CD4-positive, alpha-beta memory T cell (primary cell): ENCODE measurements at places on chromosomes 7 and 10.

GRCh38 chr10:130498042-130498441 lies 361.9 kb downstream of the GLRX3 start:
- no peak for DNase-seq

DNA sequence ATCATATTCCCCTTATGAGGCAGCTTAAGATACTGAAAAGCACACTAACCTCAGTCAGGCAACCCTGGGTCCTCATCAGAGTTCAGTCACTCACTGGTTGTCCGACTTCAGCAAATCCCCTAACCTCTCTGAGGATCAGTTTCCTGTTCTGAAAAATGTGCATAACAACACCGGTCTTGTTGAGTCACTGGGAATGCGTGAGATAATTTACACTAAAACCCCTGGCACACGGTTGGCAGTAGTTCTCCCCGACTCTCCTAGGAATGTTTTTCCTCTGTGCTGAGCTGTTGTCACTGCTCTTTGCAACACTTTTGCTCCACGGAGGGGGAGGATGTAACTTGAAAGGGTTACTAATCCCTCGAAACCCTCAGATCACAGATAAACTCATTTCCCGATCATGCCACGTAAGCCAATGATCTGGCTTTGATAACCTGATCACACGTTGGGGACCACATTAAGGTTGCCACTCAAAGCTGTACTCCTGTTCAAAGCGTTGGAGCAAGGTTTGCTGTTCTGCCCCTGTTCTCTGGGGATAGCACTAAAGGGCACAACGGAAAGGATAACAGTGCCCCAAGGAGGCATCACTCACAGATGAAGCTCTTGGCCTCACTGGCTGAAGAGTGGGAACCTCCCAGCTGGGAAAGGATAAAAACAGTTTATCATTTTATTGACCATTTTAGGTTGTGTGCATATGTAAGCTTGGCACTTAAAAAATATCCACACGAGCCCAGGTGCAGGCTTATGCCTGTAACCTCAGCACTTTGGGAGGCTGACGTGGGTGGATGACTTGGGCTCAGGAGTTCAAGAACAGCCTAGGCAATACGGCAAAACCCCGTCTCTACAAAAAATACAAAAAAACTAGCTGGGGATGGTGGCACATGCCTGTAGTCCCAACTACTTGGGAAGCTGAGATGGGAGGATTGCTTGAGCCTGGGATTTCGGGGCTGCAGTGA lies 5.0 kb upstream of the RBM17 start:
- peak; percentile 47 for DNase-seq

GRCh38 chr7:74022507-74022906 lies 5.5 kb upstream of the ELN start:
- DNase-seq = no peak

DNA sequence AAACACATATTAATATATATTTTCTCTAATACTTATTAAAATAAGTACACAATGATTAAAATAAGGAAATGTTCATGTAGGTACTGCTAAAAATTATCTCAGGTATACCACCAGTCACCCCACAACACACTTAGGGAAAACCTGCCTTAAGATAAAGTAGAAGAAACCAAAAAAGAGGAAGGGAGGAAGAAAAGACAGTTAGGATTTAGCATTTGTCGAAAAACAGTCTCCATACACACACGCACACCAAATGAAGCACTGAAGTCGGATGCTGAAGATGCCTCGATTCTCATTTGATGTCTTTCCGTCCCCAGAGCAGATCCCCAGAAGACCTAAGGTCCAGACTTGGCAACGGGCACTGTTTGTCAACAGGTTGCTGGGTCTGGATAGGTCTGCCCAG lies 30.0 kb upstream of the ARID5B start:
- DNase-seq = no peak

- no peak for DNase-seq
Observed at GRCh38 chr7:106766551-106766950, 98.5 kb upstream of the PIK3CG start.

GRCh38 chr7:78677391-78677790 lies 776.1 kb downstream of the MAGI2 start:
- DNase-seq = no peak

DNA sequence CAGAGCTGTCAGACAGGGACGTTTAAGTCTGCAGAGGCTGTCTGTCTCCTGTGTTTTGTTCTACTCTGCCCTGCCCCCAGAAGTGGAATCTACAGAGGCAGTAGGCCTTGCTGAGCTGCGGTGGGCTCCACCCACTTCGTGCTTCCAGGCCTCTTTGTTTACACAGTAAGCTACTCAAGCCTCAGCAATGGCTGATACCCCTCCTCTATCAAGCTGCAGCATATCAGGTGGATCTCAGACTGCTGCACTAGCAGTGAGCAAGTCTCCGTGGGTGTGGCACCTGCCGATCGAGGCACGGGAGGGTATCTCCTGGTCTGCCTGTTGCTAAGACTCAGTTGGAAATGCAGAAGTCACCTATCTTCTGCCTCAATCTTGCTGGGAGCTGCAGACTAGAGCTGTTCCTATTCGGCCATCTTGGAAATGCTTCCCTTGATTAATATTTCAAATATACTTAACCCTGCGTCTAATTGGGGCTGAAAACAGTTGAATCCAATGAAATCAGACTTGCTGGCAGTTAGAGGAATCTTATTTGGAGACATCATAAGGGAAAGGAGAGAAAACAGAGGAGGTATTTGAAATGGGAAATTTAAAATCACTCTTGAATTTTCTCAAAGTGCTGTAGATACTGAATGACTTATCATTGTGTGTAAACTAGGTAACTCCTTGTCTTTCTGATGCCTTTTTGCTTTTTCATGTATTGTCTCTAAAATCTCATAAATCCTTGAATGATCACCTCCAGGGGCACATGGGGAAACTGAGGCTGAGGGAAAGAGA lies 13.8 kb upstream of the CYP3A5 start:
- DNase-seq = no peak

GRCh38 chr7:128053023-128053422 lies 21.8 kb upstream of the LRRC4 start:
- DNase-seq = no peak

- DNase-seq = no peak
Observed at GRCh38 chr7:87140271-87140748, 11.9 kb upstream of the DMTF1 start.

GRCh38 chr7:41832941-41833340 lies 130.1 kb upstream of the INHBA start:
- DNase-seq = no peak

DNA sequence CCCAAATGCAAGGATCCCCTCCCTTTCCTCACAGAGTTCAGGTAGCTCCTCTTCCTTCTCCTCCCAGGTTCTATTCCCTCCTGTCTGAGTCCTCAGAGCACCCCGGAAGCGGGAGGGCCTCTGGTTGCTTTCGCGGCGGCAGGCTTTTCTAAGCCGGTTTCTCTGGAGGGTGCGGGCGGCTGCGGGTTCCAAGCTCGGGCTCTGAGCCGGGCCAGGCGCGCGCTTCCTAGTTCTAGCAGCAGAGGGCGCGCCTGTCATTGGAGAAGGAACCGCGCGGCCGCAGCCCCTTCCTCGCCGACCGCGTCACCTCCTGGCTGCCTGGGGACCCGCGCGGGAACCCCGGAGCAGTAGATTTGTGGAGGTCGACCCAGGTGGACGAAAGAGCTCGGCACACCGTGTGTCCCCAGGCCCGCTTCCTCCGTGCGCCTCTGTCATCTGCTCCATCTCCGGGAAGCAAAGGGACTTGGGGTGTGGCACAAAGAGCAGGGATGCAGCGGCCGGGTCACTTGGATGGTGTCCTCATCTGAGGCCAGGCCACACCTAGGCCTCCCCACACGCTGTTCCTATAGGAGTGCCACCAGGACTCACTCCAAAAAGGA lies 389.0 kb upstream of the PODXL start:
- no peak for DNase-seq

GRCh38 chr10:51244748-51245490 lies 170.6 kb downstream of the PRKG1 start:
- DNase-seq = no peak

DNA sequence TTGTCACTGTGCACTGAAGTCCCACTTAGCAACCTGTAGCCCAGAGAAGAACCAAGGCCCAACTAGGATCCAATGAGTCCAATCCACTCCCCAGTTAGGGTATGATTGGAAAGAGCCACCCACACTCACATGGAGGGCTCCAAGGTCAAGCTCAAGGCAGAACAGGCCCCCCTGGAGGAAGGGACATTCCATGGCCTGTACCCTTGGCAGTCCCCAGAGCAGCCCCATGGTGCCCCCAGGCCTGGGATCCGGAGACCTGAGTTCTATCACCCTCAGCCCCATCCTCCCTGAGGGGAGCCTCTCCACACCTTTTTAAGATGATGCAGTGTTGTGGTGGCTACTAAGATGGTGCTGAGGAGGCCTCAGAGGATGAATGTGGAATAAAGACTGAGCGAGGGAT lies 231.4 kb downstream of the GRID1 start:
- no peak for DNase-seq

DNA sequence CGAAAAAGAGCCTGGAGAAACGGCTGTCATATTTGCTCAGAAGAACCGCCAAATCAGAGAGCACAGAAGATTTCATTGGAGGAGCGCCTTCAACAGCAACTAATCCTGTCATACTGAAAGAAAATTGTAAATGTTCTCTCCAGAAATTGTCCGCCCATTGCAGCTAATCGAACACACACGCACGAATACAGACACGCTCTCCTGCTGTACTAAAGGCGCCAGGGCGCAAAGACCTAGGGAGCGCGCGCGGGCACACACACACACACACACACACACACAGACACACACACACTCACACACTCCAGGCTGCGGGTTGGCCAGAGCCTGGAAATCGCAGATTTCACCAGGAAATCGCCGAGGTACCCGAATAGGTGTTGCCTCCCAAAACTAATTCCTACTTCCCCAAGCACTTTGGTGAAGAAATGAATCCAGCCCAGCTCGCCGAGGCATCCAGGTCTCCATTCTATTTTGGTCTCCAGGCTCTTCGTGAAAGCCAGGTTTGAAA lies at the start of gene CHRM2:
Gene CHRM2, plus strand, starts transcription at position 157 of the 505 bp plus-strand sequence. CDS start 146,214 bp downstream, outside the sequence.
- DNase-seq = no peak

DNA sequence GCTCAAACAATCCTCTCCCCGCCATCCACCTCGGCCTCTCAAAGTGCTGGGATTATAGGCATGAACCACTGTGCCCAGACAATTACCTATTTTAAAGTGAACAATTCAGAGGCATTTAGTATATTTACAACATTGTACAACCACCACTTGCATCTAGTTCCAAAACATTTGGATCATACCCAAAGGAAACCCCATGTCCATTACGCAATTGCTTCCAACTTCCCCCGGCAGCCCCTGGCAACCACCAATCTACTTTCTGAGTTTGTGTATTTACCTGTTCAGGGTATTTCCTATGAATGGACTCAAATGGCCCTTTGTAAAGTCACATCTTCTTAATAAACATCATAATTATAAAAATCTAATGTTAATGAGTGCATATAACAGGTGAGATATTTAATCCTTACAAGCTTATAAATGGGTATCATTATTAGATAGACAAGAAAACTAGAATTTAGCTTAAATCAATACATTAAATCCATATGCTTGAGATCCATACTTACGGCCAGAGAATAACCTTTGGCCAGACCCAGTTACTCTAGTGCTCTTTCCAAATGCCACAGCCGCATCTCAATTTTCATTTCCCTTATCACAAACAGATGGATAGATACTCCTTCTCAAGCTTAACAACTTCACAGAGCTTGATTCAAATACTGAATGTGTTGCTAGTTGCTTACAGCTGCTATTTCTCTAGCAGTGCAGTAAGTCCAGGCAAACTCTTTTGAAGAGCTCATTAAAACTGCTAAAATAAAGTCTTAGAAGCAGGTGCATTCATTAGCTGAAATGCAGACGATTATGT lies 133.4 kb upstream of the MKLN1 start:
- no peak for DNase-seq

DNA sequence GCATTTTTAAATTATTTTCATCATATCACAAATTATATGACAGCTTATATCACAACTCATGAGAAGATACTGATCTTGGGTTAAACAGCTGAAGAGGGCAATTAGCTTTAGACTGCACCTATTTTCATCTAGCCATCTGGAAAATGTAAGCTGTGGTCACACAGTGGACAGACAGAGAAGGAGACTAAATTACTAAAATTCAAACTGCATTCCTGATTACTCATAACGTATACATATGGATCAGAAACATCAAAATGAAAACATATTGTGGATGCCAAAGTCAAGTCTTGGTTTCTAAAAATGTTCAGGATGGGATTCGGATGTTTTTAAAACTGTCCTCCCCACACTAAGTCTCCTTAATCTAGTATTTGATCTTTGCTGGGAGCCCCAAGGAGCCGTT lies 6.6 kb downstream of the BBIP1 start:
- DNase-seq = no peak

GRCh38 chr7:98276241-98276761 lies 5.2 kb upstream of the BRI3 start:
- no peak for DNase-seq
